GM23338 (cell line): ENCODE measurements at places on chromosomes 13 and 19. TPM values are rescaled to one million over a fixed set of nuclear protein-coding genes. Genes with fewer than 3 reads are reported as not detected.

GRCh38 chr13:100490692-100491091, 97.9 kb downstream of the GGACT start:
- peak; percentile 93 for DNase-seq

GRCh38 chr19:43624933-43625332, 5.5 kb upstream of the ZNF428 start:
- DNase-seq = peak; percentile 97

- no peak for DNase-seq
These were observed 13.5 kb downstream of the SNRNP70 start for GRCh38 chr19:49098795-49099194.

- DNase-seq = no peak
These were observed 308.9 kb upstream of the SLITRK1 start for GRCh38 chr13:84191139-84191538.

DNA sequence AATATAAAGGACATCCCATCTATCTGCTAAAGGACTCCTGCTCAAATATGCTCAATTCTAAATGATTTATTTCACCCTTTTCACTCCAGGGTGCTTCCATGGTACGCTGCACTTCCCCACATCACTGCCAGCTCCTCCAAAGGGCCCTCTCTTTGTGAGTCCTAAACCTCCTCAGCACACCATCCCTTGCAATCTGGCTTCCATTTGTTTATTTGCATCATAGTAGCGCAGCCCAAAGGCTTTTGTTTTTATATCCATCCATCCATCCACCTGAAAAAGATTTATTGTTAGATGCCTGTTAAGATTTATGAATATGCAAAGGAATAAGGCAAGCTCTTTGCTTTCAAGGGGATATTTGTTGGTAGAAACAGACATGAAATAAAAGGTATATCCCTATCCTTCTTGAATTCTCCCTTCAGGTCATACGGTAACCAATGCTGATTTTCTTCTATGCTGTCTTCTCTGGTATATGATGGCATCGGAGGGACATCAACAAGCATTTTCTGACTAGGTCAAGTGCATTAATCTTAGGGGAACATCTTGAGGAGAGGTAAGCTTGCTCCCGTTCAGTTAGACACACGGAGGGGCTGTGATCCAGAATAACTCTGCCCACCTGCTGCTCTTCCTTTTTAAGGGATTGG, 397.6 kb downstream of the LIG4 start:
- DNase-seq = peak; percentile 75

The TBC1D4 gene
- total RNA-seq = 37.1 and 38.2 TPM in 2 replicates

The DCT gene
- total RNA-seq = 0.14 TPM in 1 of 2 replicates, not detected in the other

The BEST2 gene
- 7.5 and 10.4 TPM in 2 replicates for total RNA-seq

DNA sequence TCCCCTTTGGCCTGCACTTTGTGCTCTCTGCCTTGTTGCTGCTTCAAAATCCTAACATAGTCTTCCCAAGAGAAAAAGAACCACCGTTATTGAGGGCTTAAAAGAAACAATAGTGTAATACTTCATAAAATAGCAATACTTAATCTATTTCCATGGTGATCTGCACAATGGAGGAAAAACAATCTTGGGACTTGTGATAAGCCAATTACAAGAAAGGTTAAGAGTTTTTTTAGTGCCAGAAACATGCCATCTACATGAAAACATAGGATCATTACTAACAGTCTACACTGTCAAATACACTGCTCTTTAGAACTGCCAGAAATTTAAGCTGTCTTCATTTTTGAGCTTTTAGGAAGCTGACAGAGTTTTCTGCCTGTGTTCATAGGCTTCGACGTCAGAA, 54.1 kb upstream of the MAB21L1 start:
- DNase-seq = no peak

DNA sequence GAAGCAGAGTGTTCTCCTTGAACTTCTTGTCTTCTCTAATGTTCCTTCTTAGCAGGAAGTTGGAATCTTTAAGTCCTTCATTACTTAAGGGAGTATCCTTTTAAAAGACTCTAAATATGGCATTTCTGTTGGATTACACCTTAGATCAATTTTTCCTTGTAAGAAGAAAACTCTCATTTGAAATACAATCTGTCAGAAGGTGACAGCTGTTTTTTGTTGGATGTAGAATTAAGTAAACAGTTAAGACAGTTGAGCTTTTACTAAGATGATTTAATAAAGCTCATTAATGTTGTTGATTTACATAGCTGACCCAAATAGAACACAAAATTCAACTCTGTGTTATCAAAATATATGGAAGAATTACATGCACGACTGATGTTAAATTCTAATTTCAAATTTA, 16.7 kb upstream of the MBNL2 start:
- no peak for DNase-seq
